ENCODE measurements at places on chromosomes 13 and 19.

- DNase-seq, result no peak
These were observed 12.1 kb downstream of the MBNL2 start for GRCh38 chr13:97234236-97234635.

- no peak for DNase-seq
These were observed 143.5 kb upstream of the SOX1 start for GRCh38 chr13:111923439-111923838.

DNA sequence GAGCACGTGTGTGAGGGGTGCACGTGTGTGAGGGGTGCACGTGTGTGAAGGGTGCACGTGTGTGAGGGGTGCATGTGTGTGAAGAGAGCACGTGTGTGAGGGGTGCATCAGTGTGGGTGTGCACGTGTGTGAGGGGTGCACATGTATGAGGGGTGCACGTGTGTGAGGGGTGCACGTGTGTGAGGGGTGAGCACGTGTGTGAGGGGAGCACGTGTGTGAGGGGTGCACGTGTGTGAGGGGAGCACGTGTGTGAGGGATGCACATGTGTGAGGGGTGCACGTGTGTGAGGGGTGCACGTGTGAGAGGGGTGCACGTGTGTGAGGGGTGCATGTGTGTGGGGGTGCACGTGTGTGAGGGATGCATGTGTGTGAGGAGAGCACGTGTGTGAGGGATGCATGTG lies 15.7 kb downstream of the RASA3 start:
- no peak for DNase-seq

GRCh38 chr13:110980921-110981320 lies 66.1 kb upstream of the ANKRD10 start:
- no peak for DNase-seq

DNA sequence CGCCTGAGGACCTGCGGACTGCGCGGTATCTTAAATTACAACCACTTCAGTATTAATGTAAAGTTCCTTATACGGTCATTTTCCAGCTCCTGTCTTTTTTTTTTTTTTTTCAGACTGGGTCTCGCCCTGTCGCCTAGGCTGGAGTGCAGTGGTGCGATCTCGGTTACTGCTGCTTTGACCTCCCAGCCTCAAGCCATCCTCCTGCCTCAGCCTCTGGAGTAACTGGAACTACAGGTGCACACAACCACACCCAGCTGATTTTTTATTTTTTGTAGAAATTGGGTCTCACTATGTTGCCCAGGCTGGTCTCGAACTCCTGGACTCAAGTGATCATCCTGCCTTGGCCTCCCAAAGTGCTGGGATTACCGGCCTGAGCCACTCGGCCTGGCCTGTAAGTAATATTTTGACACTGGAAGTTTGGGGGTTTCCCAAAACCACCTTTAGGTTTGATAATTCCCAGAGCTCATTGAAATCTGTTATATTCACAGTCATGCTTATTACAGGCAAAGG lies 406 bp upstream of the EID2B start:
- DNase-seq, result no peak
